Left lung (tissue), 14 donors: ENCODE measurements at places on chromosomes 1 and 21. TPM values are rescaled to one million over a fixed set of nuclear protein-coding genes. Genes with fewer than 3 reads are reported as not detected.
A peak's percentile ranks its signal among the peaks of the same experiment; 100 is the strongest.

The CD247 gene
- polyA plus RNA-seq, result 1.3 TPM

The DTL gene
- polyA plus RNA-seq, result 38.3 TPM

The SERPINC1 gene
- polyA plus RNA-seq, result 0.54 TPM

The PPFIA4 gene
- 3.7 TPM for polyA plus RNA-seq

GRCh38 chr1:85085417-85085816 is 37.1 kb upstream of the MCOLN3 start:
- DNase-seq, result no peak

DNA sequence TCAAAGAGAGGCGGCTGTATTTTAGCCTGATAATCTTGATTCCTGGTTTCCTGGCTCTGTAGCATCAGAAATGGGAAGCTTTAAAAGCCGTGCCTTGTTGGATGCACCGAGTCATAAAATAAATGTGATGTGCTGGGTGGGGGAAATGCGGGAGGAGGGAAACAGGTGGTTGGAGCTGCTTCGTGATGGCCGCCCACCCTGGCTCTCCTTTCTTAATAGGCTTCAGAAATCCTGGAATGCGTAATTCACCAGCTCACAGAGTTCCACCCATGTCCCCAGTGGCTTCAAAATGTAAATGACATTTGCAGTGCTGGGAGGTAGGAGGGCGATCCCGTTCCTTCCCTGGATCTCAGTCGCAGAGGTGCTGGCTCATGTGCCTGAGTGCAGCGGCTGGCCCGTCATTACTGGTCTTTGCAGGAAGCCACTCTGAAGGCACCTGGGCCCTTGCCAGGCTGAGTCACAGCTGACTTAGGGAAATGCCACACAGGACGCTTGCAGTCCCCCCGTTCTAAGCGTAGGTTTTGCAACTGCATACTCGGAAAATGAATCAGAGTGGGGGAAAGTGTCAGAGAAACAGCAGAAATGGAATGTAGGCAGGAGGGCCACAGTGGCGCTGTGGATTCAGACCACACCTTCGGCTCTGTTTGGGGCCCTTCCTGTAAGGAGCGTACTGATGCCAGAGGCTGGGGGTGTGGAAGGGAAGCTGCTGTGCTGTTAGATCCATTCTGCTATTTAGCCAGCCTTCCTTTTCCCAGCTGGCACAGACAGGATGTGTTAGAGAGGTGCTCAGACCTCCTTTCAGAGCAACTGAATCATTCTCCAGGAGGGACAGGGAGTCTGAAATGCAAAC is 37.6 kb downstream of the GALNT2 start:
- DNase-seq, result peak; percentile 49

DNA sequence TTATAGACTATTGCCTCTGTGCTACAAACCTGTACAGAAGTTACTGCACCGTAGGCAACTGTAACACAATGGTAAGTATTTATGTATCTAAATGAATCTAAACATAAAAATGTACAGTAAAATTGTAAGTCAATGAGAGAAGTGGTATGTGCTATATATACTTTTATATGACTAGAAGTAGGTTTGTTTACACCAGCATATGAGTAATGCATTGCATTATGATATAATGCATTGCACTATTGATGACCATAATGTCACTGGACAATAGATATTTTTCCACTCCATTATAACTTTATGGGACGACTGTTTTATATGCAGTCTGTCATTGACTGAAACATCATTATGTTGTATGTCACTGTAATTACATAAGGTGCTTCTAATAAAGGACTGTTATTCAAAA is 340.3 kb upstream of the SNX7 start:
- no peak for DNase-seq

- no peak for DNase-seq
These were observed 71.3 kb downstream of the CRB1 start for GRCh38 chr1:197339106-197340060.

DNA sequence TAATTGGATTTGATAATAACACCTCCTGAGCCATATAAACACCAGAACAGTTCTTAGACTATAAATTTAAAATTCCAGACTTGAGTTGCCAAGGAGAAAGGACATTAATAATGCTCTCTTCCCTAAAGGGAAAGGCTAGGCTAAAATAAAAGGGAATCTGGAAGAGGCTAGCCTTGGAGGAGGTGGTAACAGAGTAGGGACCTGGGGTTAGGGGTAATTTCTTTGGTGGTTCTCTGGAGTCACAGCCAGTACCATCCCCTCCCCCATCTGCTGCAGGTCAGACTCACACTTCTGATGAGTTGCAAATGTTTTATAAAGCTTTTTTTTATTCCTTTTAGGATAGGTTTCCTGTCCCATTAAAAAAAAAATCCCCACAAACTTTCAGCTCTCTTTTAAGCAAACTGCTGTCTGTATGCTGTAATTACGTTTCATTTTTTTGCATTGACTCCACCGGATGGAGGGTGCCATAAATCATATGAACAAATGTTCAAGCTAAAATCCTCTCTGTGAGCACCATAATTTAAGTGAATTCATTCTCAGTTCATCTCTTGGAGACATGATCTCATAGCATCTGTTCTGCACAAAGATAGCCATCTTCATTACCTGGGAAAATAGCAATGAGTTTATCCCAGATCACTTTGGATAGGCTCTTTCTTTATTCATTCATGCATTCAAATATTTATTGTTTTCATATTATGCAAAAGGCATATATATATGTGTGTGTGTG is 379.6 kb downstream of the TTLL7 start:
- no peak for DNase-seq

- no peak for DNase-seq
These were observed 83.6 kb downstream of the JAK1 start for GRCh38 chr1:64882574-64883255.

GRCh38 chr21:17903029-17903806 is 84.1 kb upstream of the C21orf91 start:
- DNase-seq, result no peak
